ENCODE measurements at places on chromosomes 12 and 14.

- no peak for DNase-seq
These were observed 43.8 kb downstream of the FOXN3 start for GRCh38 chr14:89373185-89373584.

DNA sequence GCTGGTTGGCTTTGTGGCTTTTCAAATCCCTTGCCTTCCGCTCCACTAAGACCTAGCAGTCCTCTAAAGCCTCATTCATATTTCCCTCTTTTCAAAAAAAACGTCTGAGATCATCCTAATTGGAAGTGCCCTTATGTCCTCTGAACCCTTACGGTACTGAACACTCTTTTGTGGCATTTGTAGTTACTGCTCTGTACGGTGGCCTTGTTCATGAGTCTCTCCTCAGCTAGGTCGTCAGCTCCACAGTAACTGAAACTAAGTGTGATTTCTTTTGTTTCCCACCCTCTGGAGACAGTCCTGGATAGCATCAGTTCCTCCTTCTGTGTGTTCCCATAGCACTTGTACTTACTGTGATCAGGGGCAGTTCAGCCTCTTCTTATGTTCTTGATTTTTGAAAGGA, 49.7 kb downstream of the DAAM1 start:
- DNase-seq, result no peak

DNA sequence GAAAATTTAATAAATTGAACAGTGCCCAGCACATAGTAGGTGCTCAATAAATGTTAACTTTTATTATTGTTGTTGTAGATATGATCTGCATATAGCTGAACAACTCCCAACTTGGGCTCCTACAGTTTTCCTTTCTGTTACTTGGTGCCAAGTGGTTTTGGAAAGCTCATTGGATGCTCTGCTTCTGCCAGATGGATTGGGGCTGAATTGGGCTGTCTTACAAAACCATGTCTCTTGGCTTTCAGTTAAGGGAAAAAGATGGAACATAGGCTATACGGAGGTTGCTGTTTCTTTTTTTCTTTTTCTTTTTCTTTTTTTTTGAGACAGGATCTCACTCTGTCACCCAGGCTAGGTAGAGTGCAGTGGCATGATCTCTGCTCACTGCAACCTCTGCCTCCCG, 140.7 kb upstream of the PWP1 start:
- no peak for DNase-seq

DNA sequence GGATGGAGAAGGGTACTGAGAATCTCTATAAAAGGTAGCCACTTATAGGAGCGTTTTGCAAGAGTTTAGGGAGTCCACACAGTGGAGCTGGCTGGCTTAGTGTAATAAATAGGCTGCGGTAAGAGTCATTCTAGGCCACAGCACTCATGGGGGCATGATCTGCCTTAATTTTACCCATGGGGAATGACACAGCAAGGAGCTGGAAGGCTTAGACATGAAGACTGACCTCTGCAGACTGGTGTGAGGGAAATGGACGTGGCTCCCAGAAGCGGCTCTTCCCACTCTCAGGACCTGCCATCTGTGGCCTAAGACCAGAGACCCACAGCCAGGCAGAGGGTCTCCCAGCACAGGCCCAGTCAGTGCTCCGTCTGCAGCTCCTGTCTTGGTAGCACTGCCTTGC, 173.3 kb downstream of the PPM1H start:
- DNase-seq, result no peak

DNA sequence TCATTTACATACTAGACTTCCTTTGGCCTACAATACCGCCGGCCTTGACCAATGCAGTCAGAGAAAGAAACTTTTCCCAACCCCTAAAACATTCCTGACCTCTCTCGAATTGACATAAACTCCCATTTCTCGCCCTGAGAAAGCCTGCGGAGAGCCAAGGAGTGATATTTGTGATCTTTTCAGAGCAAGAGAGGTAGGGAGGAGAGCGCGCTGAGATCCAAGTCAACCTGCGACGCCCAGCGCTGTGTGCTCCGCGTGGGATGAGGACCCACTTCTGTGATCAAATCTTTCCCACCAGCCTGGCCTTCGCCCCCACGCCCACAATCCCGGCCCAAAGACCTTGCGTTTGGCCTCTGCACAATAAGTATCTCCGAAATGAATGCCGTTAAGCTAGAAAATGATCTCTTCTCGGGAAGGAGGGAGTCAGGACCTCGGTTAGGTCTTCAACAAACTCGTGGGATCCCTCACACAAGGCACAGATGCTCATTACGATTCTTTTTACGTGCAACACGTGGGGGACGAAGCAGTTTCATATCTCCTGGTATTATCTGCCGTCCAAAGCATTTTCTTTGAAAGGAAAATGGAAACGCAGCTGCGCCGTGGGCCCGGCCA, 6.3 kb upstream of the NPAS3 start:
- no peak for DNase-seq

GRCh38 chr12:120677765-120678473, 9.0 kb upstream of the MLEC start:
- no peak for DNase-seq

DNA sequence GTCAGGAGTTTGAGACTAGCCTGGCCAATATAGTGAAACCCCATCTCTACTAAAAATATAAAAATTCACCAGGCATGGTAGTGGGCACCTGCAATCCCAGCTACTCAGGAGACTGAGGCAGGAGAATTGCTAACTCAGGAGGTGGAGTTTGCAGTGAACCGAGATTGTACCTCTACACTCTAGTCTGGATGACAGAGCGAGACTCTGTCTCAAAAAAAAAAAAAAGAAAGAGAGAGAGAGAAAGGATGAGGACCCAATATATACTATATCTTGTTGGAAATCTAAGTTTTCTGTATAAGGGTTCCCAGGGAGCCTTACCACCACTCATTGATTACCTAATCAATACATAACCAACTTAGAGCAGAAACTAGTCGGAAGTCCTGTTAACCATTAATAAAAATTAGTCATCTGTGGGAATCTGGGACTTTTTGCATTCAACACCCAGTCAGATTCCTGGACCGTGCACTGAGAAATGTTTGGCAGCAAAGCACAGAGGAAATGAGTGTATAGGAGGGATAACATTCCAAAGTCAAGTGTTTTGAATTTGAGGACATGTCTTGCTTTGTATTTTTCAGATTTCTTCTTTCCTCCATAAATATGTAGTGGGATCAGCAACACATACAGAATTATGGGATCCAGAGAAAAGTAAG, 44.8 kb upstream of the NR2C1 start:
- no peak for DNase-seq

GRCh38 chr14:61560323-61560722, 135.0 kb upstream of the HIF1A start:
- no peak for DNase-seq

GRCh38 chr14:78690836-78691235, 520.7 kb downstream of the NRXN3 start:
- no peak for DNase-seq

- no peak for DNase-seq
These were observed 566.9 kb downstream of the NRXN3 start for GRCh38 chr14:78737116-78737515.

DNA sequence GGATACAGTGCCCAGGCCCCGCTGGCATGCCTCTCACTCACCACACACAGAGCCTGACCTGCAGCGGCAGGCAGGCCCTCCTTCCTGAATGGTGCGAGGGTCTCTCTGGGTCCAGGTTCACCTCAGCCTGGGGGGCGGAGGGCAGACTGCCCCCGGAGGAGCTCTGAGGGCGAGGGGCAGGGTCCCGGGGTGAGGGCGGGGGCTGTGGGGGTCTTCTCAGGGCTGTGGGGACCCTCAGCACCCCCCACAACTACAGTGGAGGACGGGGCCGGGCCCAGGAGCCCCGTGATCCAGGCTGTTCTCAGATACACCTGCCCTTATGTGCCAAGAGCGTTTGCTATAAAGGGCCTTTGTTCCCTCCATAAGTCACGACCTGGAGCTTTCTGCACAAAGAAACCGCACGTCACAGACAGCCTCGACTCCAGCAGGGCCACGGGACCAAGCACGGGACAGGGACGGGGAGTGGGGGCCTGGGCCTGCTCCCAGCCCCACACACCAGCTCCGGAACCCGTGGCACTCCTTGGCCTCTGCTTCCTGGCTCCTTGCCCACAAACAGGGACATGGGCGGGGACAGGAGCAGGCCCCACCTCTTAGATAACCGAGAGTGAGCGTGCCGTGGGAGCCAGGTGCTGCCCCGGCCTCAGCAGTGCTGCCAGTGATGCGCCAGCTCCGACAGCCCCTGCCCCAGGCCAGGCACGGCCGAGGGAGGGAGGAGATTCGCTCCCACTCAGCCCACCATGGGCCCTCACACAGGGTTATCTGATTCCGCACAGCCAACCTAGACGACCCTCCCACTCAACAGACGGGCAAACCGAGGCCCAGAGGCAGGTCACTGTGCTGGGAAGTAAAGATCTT, 101.9 kb downstream of the RFLNA start:
- no peak for DNase-seq

Measured in NCI-H1417 treated with DMSO at 0.1 percent for 48 hours (cell line).